Gastroesophageal sphincter (tissue), 4 donors: ENCODE measurements at places on chromosomes 5 and 9.

GRCh38 chr5:104628911-104629310 lies 1066.3 kb upstream of the NUDT12 start:
- no peak for ATAC-seq

DNA sequence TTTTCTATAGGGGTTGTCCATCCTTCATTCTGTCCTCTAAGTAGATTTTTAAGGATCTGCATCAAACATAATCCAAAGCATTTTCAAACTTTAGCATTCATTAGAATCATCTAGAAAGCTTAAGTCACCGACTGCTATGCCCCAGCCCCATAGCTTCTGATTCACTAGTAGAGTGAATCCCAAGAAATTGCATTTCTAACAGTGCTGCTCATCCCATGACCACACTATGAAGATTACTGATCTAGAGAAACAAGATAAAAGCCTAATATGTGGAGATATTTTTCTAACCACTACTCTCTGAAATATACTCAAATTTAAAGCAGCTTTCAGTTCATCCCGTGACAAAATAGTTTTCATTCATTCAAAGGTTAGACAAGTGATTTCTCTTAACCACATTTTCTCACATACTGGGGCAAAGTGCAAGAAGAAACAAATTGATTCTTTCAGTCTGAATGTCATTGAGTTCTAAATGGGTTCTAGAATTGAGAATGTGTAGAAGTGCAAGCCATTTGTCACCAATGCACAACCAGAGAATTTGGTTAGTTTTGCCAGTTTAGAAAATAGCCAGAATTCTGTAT lies 286.9 kb upstream of the CD180 start:
- no peak for ATAC-seq

GRCh38 chr9:7173139-7173538 lies 415.4 kb downstream of the KDM4C start:
- ATAC-seq: no peak

DNA sequence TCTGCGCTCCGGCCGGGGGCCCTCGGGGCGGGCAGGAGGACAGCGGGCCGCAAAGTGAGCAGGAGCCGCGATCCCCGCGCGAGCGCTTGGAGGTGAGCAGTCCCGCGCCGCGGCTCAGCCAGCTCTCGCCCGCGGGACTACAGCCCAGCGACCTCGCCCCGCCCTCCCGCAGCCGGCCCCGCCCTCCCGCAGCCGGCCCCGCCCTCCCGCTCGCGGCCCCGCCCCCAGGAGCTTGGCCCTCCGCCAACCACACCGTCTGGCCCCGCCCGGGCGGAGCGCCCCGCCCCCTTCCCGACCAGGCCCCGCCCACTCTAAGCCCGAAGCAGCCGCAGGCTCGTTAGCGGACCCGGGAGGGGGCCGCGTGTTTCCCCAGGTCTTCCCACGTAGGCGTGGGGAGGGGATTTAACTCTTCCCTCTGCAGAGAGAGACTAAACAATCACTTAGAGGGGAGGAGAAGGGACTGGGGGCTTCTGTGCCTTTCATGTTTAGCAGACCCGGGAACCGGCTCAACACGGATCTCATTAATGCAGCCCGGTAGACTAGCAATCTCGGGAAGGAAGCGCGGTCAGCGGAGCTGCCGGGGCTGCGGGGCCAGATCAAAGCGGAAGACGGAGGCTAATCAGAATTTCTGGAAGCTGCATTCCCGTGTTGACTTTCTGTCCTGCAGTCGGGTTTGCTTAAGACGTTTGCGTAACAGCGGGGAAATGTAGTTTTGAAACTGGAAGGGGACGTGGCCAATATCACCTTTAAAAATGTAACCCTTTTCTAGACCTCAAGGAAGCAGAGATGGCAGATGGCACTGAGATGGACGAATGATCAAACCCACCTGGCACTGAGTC lies at the start of gene MYO10:
Gene MYO10 (minus strand): TSS at position 139 of the 839 bp plus-strand sequence. CDS start 480 bp downstream, outside the sequence.
- peak; percentile 84 for ATAC-seq

GRCh38 chr5:127813633-127814587 lies 110.7 kb downstream of the CCDC192 start:
- ATAC-seq: peak; percentile 10

- no peak for ATAC-seq
These were observed 127.5 kb upstream of the WWC1 start for GRCh38 chr5:168163966-168164365.

DNA sequence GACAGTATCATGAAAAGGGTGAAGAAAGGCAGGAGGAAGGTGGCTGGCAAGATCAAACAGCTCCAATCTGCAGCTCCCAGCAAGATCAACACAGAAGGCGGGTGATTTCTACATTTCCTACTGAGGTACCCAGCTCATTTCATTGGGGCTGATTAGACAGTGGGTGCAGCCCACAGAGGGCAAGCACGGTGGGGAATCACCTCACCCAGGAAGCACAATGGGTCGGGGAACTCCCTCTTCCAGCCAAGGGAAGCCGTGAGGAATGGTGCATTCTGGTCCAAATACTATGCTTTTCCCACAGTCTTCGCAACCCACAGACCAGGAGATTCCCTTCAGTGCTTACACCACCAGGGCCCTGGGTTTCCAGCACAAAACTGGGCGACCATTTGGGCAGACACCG lies 66.8 kb downstream of the CAMSAP1 start:
- ATAC-seq: no peak

DNA sequence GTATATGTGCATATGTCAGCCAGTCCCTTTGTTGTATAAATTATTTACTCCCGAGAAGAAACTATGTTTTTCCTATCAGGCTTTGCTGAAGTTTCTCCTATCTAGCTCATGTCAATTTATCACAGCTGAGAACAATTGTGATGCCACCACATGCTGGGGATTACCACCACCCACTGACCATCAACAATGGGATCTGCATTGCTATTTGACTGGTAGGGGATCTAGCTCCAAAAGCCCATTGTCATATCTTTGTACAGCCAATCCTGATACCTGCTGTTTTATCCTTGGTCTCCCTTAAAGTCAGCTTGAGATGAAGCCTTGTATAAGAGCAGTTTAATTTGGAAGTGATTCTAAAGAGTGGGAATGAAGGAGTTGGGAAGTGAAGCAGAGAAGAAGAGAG lies 53.9 kb upstream of the KCNN2 start:
- ATAC-seq: no peak

DNA sequence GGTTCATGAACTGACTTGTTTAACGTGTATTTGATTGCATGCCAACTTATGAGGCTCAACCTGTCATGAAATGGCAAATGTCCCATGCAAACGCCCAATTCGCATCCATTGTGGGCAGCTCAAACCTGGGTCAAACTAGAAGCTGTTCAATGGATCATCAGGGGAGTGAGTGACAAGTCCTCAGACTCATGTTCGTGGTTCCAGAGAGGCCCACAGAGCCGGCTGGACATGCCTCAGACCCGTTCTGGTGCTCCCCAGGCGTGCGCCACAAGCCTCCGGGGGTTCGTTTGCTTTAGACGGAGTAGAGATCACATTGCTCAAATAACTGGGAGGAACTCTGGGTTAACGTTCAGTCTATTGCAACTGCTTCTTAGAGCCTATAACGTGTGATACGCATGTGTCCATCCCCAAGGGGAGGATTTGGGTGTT lies 15.0 kb downstream of the GFI1B start:
- ATAC-seq: no peak

- ATAC-seq: no peak
These were observed 40.6 kb upstream of the OLFM1 start for GRCh38 chr9:135046739-135047350.

- ATAC-seq: no peak
These were observed 2.2 kb downstream of the LMX1B start for GRCh38 chr9:126615791-126616447.

- ATAC-seq: no peak
These were observed 1751.3 kb upstream of the WWC1 start for GRCh38 chr5:166540156-166540555.

DNA sequence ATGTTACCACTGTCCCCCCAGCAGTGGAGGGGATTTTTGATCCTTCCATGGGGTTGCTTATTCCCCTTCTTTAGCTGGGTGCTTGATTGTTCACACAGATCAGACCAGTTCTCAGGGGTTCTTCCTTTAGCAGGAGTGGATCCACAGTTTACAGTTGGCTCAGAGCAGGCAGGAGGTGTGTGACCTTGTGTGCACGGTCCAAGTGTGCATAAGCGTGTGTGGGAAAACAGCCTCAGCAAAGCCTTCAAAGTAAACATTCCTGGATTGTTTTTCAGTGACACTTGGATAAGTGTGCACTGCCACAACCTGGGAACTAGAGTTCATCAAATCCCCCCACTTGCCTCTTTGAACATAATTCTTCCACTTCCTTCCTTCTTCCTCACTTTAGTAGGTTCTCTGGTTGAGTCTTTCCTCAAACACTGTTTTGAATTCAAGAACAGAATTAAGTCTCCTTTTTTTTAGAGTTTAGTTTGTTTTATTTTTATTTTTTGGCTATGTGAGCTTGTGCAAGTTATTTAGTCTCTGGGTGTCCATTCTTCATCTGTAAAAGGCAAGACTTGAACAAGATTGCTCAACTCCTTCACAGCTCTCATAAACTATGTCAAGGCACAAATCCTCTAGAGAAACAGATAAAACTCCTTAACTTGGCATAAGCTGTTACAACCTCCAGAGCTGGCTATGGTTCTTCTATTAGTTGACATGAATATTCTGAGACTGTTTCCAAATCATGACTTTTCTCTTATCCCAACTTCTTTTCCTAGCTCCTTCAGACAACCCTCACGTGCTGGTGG lies 78.0 kb downstream of the OSMR start:
- peak; percentile 85 for ATAC-seq

- ATAC-seq: no peak
These were observed 72.5 kb upstream of the CACNA1B start for GRCh38 chr9:137804908-137805630.

DNA sequence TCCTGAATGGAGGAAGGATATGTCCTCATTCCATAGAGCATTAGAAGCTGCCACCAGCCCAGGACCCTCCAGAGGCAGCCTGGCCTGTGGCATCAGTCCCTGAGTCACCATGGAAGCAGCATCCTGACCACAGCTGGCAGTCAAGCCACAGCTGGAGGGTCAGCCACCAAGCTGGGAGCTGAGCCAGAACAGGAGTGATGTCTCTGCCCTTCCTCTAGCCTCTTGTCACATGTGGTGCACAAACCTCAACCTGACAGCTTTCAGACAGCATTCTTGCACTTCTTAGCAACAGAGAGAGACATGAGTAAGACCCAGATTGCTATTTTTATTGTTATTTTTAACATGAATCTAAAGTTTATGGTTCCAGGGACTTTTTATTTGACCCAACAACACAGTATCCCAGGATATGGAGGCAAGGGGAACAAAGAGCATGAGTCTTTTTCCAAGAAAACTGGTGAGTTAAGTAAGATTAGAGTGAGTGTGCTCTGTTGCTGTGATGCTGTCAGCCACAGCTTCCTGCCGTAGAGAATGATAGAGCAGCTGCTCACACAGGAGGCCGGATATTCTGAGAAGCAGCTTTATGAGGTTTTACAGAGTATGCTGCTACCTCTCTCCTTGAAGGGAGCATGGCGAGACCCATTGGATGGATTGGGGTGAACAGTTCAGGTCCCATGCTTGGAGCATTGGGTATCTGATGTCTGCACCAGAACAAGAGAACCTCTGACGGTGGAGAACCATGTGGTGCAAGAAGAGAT lies 13.0 kb upstream of the CYFIP2 start:
- peak; percentile 41 for ATAC-seq

DNA sequence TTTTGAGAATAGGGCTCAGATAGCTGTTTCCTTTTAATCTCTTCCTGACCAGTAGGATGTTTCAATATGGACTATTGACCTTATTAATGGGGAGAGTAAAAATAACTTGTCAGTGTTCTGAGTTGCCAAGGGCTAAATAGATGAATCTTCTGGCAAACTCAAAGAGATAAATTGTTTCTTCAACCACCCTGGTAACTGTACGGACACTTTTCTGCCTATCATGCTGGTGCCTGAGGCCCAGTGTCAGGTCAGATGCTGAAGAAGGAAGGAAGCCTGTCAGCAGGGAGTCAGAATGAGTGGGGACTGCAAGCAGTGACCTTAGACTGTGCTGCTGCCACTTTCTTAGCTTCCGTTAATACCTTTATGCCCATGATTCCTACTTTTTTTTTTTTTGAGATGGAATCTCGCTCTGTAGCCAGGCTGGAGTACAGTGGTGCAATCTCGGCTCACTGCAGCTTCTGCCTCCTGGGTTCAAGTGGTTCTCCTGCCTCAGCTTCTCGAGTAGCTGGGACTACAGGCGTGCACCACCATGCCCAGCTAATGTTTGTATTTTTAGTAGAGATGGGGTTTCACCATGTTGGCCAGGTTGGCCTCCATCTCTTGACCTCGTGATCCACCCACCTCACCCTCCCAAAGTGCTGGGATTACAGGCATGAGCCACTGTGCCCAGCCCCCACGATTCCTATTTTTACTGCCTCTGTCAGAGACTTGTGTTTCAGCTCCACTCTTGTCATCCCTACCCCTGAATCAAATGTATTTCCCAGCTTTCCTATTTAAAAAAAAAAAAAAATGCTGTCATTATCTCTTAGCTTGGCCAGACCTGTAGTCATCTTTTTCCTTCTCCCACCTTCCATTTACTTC lies 33.7 kb downstream of the TGFBR1 start:
- no peak for ATAC-seq

GRCh38 chr5:120014535-120014934 lies 385.2 kb downstream of the FAM170A start:
- ATAC-seq: no peak

DNA sequence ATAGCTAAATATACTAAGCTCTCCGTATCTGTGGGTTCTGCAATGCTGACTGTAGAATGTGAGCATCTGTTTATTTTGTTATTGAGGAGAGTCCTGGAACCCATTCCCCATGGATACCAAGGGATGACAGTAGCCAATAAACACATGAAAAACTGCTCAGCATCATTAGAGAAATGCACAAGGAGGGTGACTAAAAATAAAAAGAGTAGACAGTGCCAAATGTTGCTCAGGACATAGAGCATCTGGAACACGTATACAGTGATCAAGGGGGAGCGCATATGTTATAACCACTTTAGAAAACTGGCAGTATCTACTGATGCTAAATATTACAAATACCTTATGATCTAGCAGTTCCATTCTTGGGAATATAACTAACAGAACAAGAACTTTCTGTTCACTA lies 31.0 kb downstream of the MARCHF6 start:
- ATAC-seq: no peak

GRCh38 chr5:61637566-61637965 lies 305.5 kb downstream of the ZSWIM6 start:
- ATAC-seq: no peak

DNA sequence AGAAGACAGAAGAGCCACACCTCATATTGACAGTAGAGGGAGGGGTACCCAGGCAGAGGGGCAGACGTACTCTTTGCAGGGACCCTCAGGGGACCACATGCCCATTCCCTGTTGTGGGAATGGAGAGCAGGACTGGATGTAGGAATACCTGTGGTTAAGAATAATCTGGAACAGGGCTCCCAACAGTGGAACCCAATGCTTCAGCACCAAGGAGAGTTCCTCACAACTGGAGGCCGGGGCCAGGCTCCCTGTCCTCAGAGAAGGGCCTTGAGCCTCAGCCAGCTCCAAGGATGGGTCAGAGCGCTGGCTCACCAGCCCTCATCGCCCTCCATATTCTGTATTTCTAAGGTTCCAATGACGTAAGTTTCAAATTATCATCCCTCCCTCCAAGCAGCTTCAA lies 7.4 kb upstream of the SHC3 start:
- no peak for ATAC-seq

DNA sequence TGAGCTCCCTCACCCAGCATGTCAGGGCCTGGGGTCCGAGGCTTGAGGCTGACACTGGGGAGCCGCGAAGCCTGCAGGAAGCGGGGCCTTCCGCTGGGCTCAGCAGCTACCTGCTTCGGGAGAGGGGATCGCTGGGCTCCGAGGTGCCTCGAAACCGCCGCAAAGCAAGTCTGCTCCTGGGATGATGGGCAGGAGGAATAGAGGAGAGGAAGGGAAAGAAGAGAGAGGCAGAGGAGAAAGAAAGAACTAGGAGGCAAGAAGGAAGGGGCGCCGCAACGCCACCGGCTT lies 1.5 kb upstream of the PRDM12 start:
- no peak for ATAC-seq
